ENCODE measurements at places on chromosomes 16 and 17.

GRCh38 chr17:47850692-47851573 is at the start of gene SP6:
TSS of gene SP6 (minus strand) at chr17:47851163. CDS start at chr17:47848429, 2,734 bp downstream.
- DNase-seq = peak; percentile 84

DNA sequence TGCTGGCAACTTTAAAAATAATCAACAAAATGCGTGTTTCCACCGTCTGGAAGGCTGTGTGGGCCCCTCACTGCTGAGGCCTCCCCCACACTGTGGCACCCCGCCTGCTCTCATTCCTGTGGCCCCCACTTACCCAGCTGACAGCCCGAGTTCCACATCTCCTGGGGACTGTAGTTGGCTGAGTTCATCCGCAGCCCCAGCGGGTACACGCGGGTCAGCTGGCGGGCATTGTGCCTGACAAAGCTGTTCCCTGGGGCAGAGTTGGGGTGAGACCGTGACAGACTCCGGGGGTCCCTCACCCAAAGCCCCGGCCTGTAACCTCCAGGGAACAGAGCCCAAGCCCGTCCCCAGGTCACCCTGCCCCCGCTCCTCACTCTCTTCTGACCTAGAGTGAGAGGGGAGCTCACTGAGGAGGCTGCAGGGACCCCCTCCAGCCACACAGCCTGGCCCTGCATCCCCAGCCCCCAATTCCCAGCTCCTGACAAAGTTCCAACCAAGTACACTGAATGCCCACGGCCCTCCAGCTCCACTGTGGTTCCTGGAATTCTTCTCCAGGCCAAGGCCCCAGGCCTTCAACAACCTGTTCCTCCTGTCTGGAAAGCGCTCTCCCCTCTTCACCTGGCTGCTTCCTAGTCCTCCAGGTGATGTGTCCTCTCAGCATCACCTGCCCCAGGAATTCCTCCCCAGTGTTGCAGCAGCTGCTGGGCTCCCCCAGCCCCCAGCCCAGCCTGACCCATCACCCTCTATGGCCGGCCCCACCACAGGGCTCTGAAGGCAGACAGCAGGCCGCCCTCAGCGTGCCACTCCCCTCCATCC is 18.0 kb downstream of the PLCD3 start:
- no peak for DNase-seq

- no peak for DNase-seq
Measured at GRCh38 chr17:4427505-4427904, 6.2 kb upstream of the SPNS3 start.

GRCh38 chr16:9062301-9062700 is 29.1 kb upstream of the HAPSTR1 start:
- DNase-seq = no peak

- DNase-seq = peak; percentile 74
Measured at GRCh38 chr17:57523926-57524632, 221.0 kb downstream of the CCDC182 start.

DNA sequence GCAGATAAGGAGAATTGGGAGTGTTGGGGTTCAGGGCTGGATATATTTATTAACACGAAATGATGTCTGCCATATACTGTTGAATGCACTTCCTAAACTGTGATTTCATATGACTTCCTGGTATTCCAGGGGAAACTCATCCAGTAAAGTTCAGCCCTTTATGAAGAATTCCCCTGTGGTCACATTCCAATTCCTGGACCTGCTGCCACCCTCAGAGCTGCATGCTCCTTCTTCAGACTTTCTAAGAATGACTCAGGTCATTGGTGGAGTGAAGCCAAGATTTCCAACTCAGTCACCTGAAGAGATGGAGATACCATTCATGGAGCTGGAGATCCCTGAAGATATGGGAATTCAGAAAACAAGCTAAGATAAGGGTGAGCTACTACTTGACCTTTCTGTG is 114.2 kb upstream of the TMEM97 start:
- no peak for DNase-seq

GRCh38 chr16:49343291-49343690 is 30.3 kb upstream of the C16orf78 start:
- DNase-seq = no peak

DNA sequence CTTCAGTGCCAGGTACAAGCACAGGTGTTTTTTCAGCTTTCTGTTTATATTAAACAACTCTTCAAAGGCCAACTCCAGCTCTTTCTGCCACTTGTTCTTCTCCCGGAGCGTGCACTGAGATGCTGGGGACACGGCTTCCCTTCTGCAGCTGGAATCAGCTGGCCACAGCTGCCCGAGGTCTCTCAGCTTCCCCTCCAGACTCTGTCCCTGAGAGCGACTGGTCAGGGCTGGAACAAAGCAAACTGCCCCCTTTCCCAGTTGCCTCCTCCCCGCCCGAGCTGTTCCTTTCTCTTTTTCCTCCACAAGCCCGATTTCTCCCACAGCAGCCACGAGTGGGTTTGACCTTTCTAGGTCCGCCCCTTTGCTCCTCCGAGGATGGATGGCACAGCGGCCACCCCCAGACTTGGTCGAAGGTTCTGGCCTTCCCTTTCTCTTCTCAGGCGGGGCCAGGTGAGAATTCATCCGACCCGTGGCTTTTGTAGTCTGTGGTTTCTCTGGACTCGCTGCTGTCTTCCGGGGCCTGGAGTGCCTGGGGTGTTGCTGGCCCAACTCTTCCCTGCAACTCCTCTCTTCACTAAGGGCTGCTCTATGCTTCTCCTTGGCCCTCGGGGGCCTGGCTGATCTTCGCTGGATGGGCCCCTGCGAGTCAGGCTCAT is 11.5 kb downstream of the CEP295NL start:
- DNase-seq = no peak

DNA sequence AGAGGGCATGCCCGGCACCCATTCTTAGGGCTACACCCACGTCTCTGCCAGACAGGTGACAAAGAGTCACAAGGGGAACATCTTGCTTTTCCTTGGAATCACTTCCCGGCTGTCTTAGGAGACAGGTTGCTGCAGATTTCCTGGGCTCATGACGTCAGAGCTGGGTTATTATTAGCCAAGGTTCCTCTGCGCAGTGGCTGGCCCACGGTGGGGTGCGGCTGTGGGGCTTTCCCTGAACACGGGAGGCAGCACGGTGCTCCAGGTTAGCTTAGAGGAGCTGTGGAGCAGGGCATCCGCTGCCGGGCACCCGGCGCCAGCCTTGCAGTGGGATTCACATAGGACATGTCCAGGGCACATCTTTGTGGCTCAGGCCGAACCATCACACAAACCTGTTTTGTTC is 118.0 kb upstream of the PLCG2 start:
- no peak for DNase-seq

GRCh38 chr17:63407741-63408330 is 38.3 kb downstream of the CYB561 start:
- DNase-seq = no peak

DNA sequence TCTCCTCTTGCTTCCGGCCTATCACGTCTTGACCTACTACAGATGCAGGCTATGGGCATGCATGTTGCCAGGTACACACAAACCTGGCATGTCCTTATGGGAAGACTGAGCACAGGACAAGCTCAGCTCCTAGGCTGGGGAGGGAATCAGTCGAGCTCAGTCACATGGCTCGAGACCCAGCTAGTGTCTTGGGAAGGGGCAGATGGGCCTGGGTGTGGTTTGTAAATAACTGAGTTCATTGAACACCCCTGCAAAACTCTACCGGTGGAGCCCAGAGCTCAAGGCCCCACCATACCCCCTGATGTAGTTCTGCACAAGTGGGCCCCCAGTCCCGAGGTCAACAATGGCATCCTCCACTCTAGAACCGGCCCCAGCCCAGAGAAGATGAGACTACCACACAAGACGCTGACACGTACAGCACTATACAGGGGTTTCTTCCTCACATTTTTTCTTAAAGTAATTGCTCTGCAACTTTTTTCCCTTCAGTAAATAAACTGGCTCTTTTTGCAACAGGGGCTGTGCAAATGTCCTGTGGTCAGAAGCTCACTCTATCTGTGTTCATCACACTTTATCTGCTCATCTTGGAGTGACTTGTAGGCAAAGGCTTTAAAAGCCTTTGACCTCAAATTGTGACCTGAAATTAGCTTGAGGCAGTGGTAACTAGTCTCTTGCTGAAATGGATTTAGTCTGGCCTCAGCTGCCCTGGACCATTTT is 22.9 kb downstream of the ZNHIT3 start:
- no peak for DNase-seq

All from lower lobe of right lung (tissue), 2 donors.